Activated effector memory CD4-positive, alpha-beta T cell treated with Interleukin-2 at 50 U/mL for 16 hours (primary cell): ENCODE measurements at places on chromosomes 3 and 15.

DNA sequence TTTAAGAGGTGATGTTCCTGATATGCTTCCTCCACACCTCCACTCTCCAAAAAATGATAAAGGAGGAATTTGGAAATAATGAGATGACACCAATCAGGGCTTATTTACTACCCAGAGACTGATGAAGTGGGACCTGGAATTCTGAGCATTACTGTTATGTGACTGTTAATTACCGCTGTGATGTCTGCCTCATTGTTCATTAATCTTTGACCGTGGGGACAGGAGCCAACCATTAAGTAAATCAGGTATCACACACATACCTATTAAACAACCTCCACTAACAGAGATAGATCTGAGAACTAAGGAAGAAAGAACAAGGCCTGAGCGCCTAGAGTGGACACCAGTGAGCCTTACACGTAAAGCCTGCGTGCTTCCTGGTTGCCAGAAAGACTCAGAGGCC is 37.7 kb downstream of the ABHD5 start:
- no peak for DNase-seq

DNA sequence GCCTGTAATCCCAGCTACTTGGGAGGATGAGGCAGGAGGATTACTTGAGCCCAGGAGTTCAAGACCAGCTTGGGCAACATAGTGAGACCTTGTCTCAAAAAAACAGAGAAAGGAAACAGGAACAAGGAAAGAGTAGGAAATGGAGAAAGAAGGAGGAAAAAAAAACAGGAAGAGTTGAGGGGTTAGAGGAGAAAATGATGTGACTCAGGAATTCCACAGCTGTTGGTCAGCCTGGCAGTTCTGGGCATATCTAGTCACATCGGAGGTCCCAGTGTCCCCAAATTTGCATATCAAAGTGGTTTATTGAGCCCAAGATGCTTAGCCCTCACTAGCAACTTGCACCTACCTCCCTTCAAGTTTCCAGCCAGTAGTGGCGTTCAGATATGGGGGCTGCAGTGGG is 18.8 kb upstream of the JMJD7 start:
- DNase-seq, result no peak

DNA sequence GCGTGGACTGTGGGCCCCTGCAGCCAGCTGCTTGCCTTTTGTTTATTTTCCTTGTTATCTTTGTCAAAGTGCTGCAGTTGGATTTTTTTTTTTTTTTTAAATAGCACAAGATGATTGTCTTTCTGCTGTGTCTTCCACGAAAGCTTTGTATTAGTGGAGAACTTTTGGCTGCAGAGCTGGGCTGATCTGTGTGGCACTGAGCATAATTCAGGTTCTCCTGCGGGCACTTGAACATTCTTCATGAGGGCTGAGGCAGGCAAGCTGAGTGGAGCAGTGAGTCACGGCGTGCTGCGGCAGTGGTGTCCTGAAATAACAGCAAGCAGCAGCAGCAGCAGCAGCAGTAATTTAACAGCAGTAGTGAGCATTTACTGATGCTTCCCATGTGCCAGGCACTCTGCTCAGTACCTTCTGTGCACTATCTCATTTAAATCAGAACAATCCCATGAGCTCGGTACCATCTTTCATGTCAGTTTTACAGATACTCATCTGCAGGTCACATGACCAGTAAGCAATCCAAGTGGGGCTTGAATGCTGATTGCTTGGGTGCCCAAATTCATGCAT is 45.8 kb downstream of the MITF start:
- no peak for DNase-seq

DNA sequence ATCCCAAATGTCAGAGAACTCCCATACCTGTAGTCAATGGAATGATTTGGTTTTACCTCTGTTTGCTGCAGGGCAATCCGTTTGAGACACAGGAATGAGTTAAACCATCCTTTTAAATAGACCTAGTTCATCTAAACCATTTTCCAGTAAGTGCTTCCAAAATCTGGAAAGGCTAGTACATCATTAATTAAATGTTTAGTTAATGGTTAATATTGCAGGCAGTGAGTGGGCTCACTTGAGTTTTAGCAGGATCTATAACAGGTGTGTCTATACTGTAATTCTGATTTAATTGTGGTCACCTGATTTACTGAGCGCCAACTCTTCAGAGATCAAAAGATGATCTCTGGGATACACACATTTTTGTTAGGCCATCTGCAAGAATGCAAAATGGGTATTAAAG is 353.9 kb upstream of the ROPN1 start:
- DNase-seq, result no peak

- DNase-seq, result no peak
These were observed 583.8 kb downstream of the FOXP1 start for GRCh38 chr3:70999730-71000129.

- no peak for DNase-seq
These were observed 972.2 kb downstream of the SQOR start for GRCh38 chr15:46607077-46607476.

DNA sequence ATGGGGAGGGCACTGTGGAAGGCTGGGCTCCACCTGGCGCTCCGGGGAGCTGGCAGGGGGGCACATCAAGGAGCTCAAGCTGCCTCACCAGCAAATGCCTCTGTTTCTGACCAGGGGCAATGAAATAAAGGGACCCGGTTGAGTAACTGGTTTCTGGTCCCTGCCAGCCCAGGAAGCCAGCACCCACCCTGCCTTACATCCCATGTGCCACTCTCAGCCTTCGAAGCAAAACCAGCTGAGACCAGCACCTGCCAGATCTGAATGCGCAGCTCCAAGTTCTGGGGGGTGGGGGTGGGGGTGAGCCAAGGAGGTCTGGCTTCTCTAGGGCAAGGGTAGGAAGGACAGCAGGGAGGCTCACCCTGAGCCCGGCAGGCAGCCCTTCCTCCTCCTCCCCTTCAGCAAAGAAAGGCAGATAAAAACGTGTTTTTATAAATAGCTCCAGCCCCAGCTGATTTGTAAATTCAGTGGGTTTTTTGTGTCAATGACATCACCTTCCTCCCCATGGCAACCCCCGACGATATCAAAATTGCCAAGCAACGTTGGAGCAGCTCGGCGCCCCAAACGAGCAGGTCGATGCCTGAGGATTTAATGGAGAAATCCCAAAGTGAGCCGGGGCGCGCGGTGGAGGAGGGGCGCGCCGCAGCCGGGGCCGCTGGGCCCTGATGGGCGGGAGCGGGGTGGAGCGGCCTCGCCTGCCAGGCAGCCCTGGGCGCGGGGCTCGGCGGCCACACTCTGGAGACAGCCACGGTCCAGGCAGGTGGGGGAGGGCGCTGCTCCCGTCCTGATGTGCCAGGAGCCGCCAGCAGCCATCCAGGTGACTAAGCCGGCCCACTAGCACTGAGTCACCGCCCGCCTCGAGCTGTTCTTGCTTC is at the start of gene PAK6:
Gene PAK6 (plus strand): TSS at position 532 of the 872 bp plus-strand sequence. CDS start 25,723 bp downstream, outside the sequence.
- DNase-seq, result no peak

DNA sequence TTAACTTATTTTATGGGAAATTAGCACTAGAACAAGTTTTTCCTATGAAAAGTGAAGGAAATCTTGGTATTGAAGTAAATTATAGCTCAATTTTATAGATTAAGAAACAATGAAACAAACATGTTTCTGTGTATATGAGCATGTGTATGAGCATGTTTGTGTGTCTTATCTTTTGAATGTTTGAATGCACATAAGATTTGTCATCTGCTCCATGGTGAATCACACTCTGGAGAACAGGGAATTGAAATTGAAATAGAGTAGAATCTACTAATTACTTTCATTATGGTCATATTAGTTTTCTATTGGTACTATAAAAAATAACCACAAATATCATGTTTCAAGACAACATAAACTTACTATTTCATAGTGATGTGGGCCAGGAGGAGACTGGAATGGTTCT is 646.6 kb downstream of the OTOL1 start:
- no peak for DNase-seq

GRCh38 chr15:63950911-63951481 is 95.3 kb downstream of the DAPK2 start:
- no peak for DNase-seq

DNA sequence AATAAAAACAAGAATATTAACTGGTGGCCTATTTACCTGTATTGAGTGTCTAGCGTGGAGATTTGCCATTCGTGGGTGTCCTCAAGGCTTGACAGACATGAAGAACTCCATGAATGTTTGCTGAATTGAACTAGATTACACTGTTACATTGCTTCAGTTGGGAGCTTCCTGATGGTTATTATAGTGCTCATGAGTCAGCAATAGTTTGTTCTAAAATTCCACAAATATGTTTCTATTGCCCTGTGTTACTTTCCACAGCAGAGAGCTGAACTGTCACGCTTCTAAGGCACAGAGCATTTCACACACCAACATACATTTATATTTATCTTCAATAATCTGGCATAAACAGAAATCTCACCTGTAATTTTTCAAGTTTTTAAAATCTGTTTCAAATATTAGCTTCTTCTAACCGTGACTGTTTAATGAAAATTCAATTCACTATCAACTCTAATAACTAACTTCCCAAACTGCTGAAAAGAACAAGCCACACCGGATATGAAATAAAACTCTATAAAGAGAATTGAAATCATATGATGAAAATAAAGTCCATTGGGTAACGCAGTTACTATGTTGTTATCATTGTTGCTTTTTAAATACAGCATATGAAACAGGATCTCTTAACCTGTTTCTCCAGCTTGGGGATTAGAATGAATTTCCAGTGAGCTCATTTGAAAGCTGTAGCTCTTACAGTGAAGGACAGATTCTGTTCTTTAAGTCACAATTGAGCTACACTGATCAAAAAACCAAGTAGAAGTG is 61.2 kb upstream of the MCF2L2 start:
- DNase-seq, result no peak

DNA sequence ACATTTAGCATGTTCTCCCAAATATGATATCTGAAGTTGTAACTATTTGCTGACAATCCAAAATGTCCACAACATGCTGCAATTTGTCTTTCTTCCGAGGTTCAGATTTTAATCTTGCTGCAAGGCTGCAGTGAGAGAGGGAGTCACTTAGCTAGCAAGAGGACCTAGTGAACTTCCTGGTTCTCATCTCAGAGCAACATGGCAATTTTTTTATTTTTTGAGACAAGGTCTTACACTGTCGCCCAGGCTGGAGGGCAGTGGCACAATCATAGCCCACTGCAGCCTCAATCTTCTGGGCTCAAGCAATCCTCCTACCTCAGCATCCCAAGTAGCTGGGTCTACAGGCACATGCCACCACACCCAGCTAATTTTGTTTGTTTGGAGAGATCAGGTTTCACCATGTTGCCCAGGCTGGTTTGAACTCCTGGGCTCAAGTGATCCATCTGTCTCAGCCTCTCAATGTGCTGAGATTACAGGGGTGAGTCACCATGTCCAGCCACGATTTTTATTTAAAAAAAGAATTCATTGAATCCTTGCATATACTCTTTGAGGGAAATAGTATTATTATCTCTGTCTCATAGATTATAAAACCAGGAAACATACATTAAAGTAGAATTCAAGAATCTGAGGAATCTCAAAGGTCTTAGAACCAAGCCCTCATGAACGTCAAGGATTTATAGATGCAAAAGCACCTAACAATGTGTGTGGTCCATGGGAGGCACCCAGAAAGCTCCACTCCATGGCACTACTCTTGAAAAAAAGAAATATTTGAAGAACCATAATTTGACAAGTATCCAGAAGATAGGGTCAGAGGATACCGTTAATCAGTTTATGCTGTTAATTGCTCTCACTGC is 9.1 kb downstream of the HDC start:
- DNase-seq, result no peak

GRCh38 chr3:141952611-141953010 is 76.2 kb downstream of the ATP1B3 start:
- DNase-seq, result no peak

DNA sequence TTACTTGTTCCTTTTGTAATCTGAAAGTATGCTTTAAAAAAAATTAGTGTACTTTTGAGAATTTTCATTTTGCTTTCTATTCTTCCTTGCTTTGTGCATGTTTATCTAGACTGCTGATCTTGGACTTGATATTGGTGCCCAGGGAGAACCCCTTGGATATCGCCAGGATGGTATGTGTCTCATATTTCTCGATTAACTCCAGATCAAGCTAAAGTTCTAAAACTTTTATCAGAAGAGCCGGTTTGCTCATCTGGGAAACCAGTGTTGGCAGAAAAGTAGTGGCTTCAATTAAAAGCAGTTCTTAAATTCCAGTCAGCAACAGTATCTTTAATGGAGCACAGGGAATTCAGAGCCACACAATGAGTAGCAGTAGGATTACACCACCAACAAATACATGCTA is 38.6 kb downstream of the CTNNB1 start:
- no peak for DNase-seq

DNA sequence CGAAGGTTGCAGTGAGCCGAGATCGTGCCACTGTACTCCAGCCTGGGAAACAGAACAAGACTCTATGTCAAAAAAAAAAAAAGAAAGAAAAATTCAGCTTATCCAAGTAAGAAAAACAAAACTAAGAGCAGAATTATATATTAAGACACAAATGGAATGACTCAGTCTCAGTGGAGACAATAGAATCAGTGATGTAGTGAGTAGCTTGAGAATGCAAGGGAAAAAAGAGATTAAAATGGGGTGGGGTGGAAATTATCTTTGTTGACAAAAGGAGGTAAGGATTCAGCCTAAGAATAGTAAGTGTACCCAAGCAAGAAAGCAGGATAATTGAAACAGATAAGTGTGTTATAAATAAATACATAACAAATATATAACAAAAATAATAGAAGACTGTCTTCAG is 70.7 kb downstream of the BLM start:
- DNase-seq, result no peak

DNA sequence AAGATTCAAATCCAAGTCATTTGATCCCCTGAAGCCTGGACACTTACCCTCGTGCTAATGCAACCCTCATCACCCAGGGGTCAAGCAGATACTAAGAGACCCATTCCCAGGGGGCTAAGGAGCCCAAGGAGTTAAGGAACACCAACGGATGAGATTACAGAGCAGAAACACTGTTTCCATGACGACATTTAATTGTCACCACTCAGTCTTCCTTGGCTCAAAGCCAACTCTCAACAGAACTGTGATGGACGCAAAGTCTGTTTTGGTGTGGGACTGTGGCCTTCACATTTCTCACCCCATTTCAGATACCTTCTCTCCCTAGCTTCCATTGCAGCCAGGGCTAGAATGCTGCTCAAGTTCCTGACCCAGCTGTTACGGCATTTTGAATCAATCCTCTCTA is 383.5 kb upstream of the WNT5A start:
- no peak for DNase-seq

GRCh38 chr15:54585063-54585462 is 606.8 kb downstream of the UNC13C start:
- DNase-seq, result no peak

GRCh38 chr3:57966829-57967228 is 41.4 kb upstream of the FLNB start:
- no peak for DNase-seq

DNA sequence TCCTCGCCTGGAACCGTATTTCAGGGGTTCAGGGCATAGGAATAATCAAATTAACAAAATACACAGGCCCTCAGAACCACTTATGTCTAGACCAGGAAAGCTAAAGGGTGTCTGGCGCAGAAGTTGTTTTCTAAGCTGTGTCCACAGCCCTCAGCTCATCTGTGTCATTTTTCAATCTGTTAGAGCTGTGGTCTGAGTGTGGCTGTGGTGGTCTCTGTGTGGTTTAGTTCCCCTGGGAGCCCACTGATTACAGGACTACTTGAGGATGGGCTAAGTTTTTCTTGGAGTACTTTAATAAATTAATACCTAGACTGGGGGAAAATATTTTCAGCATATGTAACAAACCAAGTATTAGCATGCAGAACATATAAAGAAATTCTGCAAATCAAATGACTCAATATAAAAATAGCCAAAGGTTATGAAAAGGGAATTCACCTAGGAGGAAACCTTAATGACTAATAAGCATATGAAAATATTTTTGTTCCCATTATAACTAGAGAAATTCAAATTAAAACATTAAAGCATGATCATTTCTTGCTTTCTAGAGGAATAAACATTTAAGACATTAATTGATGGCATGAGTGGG is 186.3 kb downstream of the SATB1 start:
- no peak for DNase-seq
